H7 (cell line): ENCODE measurements at places on chromosomes 3 and 15. TPM values are rescaled to one million over a fixed set of nuclear protein-coding genes. Genes with fewer than 3 reads are reported as not detected.

- DNase-seq: peak; percentile 19
Measured at GRCh38 chr3:113514265-113514769, 639 bp downstream of the SPICE1 start.

The UROC1 gene
- total RNA-seq: not detected in 2 replicates

DNA sequence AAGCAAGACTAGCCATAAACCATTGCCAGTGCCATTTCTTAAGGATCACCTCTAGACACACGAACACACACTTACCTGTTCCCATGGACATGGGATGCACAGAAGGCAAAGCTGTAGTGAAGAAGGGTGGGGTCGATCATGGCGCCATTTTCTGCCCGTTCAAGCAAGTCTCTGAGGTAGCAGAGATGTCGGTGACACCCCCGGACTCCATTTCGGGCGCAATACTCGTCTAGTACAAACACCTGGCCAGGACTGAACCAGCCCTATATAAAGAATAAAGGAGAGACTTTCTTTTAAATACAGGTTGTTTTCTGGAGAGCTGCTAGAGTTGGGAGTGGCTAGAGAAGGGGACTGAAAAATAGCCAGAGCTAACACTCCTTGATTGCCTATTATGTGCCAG is 159.4 kb upstream of the FEZF2 start:
- DNase-seq: no peak

DNA sequence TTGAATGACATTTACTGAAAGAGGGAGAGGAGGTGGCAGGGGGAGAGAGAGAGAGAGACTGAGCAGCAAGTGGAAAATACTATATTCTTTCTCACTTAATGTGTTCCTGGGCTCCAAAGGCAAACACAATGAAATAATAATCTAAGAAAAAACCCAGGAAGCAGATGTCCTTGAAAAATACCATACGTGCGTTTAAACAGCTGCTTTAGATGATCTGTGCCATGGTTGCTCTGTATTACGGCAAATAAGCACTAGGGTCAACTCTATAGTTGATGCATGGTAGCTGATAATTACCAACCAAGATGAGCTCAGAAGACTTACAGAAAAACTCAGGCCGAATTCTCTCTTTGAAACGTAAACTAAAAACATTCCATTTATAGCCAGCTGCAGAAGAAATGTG is 410.3 kb upstream of the TBL1XR1 start:
- DNase-seq: no peak

The CILP gene
- total RNA-seq: not detected in 2 replicates

- no peak for DNase-seq
Measured at GRCh38 chr3:24498391-24498790, 3.7 kb upstream of the THRB start.

GRCh38 chr15:25718169-25718536 is 145.0 kb downstream of the ATP10A start:
- no peak for DNase-seq

- DNase-seq: no peak
Measured at GRCh38 chr15:76916369-76916768, 11.2 kb upstream of the SCAPER start.

DNA sequence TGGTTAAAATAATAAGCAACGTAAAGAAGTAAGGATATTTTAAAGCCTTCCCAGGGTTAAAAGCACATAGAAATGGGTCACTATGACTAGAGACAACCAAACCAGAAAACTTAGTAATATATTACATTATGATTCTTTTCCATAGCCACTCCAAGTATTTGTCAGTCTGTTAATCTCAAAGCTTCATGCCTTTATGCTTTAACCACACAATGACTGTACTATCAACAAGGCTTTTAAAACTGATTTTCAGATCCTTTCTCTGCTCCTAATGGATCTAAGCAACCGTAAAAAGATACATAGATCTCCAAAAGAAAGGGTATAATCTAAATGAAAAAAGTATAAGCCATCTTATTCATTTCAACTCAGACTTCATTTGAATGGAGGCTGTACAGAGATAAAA is 14.4 kb downstream of the SECISBP2L start:
- DNase-seq: no peak

GRCh38 chr3:46892285-46893145 is 15.0 kb downstream of the PTH1R start:
- peak; percentile 99 for DNase-seq

DNA sequence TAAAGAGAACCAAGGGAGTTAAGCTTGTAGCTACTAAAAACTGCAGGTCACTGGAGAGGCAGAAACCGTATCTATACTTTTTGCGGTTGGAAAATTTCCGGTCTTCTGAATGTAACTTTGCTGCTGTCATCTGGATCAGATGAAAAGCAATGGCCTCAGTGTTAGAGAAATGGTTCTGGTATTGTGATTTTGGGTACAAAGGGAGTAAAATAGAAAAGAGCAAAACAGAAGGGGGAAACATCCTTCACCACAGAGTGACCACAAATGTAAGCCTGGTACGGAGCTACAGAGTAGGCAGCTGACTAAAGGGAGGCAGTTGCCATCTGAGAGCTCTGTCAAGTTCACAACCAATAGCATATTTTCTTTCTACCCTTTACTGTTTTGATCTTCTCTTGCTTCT is 5.6 kb downstream of the CD96 start:
- no peak for DNase-seq

The CPA3 gene
- total RNA-seq: not detected in 2 replicates

GRCh38 chr3:11976976-11977375 is 27.2 kb upstream of the SYN2 start:
- DNase-seq: no peak

The CPNE9 gene
- 0.18 and 0.38 TPM in 2 replicates for total RNA-seq

GRCh38 chr15:58962662-58963565 is 24.5 kb upstream of the RNF111 start:
- DNase-seq: no peak

DNA sequence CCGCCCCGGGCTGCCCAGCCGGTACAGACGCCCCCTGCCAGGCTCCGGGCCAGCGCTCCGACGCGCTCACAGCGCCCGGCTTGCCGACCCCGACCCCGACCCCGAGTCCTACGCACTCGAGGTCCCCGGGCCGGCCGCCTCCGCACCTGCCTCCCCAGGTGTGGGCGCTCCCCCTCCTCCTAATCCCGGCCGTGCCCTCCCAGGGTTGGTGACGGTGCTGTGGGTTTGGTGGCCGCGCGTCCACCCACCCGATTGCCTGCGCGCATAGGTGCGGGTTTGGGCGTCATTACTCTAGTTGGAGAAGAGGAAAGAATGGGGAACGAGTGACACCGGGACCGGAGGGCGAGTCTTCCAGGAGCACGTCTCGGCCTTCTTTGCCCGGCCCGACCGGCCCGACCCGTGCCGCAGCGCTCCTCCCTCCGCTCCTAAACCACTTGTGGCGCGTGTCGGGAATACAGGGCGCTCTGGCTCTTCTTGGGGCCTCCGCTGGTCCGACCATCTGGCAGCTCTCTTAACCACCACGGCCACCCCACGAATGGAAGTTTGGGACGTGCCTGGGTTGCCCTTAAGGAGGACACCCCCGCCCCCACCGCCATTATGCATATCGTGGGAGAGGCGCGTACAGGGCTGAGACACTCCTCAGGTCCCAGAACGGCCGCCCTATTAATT is 810 bp upstream of the THRB start:
- peak; percentile 79 for DNase-seq

The ROPN1 gene
- not detected in 2 replicates for total RNA-seq

The PIGB gene
- total RNA-seq: 7.1 and 10.1 TPM in 2 replicates

GRCh38 chr15:48800245-48800644 is 10.6 kb downstream of the CEP152 start:
- DNase-seq: no peak

The CELSR3 gene
- 14.3 and 18.7 TPM in 2 replicates for total RNA-seq

The CTXN2 gene
- 0.07 TPM in 1 of 2 replicates, not detected in the other for total RNA-seq

DNA sequence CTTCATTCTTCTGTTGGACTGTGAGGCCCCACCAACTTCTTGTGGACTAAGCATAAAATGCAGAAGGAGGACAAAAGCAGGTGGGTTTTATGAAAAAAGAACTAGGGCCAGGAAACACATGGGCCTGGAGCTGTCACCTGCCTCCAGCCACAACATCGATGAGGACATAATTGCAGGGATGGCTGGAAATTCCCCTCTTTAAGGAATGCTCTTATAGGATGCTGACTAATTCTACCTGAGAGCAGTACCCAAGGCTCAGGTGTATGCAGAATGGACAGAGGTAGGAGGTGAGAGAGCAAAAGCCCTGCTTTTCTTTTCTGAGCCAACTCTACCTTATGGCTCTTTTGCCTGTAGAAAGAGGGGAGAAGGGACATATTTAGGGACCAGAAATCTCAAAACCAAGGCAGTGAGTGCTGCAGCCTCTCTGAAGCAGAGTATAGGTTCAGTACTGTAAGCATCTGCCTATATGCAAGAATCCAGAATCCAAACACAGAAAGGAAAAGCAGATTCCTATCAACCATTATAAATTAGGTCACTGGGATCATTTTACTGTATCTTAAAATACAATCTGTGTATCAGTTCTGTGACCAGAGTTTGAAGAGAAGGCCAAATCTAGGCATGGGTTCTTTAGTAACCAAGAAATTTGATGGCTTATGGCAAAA is 205.3 kb upstream of the WNT5A start:
- DNase-seq: no peak

- DNase-seq: no peak
Measured at GRCh38 chr15:53831907-53832770, 72.7 kb upstream of the WDR72 start.

DNA sequence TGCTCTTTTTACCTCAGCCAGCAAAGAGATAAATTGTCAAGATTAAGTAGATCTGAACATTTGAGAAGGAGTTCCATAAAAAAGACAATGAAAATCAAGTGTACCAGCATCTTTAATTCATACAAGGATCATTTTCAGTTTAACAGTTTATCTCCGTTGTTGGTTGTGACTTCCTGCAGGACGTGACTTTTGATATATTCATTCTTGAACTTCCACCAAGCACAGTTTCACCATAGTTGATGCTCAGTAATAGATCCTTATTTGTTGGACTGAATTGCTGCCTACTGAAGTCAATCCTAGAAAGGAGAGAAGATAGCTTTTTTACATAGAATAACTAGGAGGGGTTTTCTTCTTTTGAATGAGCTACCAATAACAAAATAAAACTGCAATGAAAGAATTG is 408.2 kb downstream of the LPP start:
- no peak for DNase-seq

- no peak for DNase-seq
Measured at GRCh38 chr3:78277220-78277619, 1237.3 kb downstream of the ROBO2 start.

The SLC22A13 gene
- 0.11 and 0.24 TPM in 2 replicates for total RNA-seq

DNA sequence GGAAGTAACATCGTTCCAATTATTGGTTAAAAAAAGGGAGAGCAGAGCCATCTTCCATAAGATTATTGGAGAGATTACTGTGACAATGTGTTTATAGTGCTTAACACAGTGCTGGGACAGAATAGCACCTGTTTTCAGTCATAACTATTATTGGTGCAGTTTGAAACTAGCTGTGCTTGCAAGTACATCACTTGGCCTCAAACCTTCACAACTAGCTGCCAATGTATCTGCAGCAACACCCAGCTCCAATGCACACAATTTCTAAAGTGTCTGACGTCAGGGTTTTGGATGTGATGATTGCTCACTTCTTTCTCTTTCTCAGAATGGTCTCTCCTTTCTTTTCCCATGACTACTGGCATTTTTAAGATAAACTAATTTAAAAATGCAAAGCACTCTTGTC is 246.2 kb downstream of the SV2B start:
- no peak for DNase-seq

GRCh38 chr3:151620071-151620470 is 113.7 kb upstream of the AADACL2 start:
- DNase-seq: no peak
